Endothelial cell of umbilical vein (primary cell): ENCODE measurements at places on chromosomes 16 and 17. TPM values are rescaled to one million over a fixed set of nuclear protein-coding genes. Genes with fewer than 3 reads are reported as not detected.

Gene CCL23
- 1.1 TPM in 2 replicates for polyA plus RNA-seq

Gene PITPNC1
- polyA plus RNA-seq: 2.0 and 2.4 TPM in 2 replicates

Gene ERN1
- 8.3 and 9.1 TPM in 2 replicates for polyA plus RNA-seq

Gene HS3ST2
- not detected in 2 replicates for polyA plus RNA-seq

Gene DNAH2
- polyA plus RNA-seq: 0.06 and 0.10 TPM in 2 replicates

Gene MMP25
- 0.08 and 0.13 TPM in 2 replicates for polyA plus RNA-seq

Gene KRTAP17-1
- polyA plus RNA-seq: not detected in 2 replicates

Gene MAP2K6
- polyA plus RNA-seq: 3.9 and 5.9 TPM in 2 replicates

Gene KRT16
- not detected in 2 replicates for polyA plus RNA-seq

Gene BORCS6
- 8.0 and 9.7 TPM in 2 replicates for polyA plus RNA-seq

Gene RNF157
- 0.07 and 0.13 TPM in 2 replicates for polyA plus RNA-seq

Gene HIC1
- 18.2 and 20.2 TPM in 2 replicates for polyA plus RNA-seq

GRCh38 chr16:70427786-70428177 is 11.1 kb downstream of the ST3GAL2 start:
- no peak for DNase-seq

- no peak for DNase-seq
These were observed 35.4 kb downstream of the WSCD1 start for GRCh38 chr17:6105649-6106007.

DNA sequence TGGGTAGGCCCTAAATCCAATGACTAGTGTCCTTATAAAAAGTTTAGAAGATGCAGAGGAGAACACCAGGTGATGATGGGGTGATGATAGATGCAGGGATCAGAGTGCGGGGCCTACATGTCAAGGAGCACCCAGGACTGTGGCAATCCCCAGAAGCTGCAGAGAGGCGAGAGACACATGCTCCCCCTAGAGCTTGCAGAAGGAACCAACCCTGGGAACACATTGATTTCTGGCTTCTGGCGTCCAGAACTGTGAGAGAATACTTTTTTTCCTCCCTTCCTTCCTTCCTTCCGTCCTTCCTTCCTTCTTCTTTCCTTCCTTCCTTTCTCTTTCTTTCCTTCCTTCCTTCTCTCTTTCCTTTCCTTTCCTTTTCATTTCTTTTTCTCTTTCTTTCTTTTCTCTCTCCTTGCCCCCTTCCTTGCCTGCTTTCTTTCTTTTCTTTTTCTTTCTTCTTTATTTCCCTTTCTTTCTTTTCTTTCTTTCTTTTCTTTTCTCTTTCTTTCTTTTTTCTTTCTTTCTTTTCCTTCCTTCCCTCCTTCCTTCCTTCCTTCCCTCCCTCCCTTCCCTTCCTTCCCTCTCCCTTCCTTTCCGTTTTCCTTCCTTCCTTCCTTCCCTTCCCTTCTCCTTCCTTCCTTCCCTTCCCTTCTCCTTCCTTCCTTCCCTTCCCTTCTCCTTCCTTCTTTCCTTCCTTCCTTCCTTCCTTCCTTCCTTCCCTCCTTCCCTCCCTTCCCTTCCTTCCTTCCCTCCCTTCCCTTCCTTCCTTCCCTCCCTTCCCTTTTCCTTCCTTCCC is 134.3 kb downstream of the HAPSTR1 start:
- DNase-seq: no peak

DNA sequence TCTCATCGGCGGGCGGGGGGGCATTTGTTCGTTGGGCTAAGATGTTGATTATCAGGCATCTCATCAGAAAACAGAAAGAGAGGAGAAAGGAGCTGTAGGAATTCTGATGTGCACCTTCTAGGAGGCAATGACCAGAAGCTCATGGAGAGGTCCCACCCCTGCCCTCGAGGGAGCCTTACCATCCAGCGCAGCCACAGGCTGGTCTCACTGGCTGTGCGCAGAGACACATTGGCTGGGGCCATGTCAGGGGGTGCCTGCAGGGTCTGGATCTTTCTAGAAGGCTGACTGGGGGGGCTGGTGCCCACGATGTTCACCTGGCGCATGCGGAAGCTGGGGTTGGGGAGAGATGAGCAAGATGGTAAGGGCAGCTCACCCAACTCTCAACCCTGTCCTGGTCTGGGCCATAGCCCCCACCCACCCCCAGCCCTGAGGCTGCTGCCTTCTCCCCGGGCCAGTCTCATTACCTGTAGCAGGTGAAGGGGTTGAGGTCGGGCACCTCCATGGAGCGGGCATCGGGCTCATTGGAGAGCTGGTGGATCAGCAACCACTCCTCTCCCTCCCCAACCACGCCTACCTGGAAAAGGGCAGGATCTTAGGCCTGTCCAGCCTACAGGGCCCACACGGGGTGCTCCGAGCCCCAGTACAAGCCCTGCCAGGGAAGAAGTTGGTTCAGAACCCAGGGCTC is 86.2 kb upstream of the CDC42EP4 start:
- no peak for DNase-seq

GRCh38 chr17:60049936-60050335 is 28.8 kb downstream of the HEATR6 start:
- DNase-seq: no peak

GRCh38 chr16:82820855-82821254 is 194.1 kb downstream of the CDH13 start:
- DNase-seq: no peak

GRCh38 chr16:24986512-24987303 is 28.5 kb downstream of the ARHGAP17 start:
- peak; percentile 91 for DNase-seq

DNA sequence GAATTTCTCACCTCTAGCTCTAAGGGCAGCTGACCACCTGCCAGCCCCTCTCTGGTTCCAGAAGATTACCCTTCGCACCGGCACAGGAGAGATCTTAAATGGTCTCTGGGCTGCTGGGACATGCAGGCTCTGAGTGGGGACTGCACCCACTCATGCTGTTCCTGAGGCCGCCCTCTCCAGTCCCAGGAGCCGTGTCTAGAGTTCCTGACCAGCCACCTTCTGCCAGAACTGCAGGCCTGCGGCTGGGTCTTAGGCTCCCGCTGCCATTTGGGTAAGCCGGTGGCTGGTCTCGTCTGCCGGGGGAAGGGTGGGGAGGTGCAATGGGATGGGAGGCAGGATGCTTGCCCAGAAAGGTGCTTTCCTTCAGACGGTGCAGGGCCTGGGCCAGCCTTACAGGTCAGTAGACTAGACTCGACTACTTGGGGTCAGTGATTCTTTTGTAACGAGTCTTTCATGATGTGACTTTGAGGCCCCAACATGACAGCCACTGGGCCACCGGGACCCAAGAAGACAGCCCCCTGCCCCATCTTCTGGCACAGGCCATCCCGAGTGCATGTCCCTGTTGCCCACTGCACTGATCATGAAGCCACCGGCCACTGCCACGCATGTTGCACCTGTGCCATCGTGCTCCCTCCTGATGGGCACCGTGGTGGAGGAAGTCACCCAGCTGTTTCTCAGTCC is 26.4 kb downstream of the B9D1 start:
- DNase-seq: no peak

GRCh38 chr16:22694887-22695382 is 119.0 kb upstream of the HS3ST2 start:
- no peak for DNase-seq

- DNase-seq: no peak
These were observed 22.5 kb downstream of the GSE1 start for GRCh38 chr16:85635545-85636140.

DNA sequence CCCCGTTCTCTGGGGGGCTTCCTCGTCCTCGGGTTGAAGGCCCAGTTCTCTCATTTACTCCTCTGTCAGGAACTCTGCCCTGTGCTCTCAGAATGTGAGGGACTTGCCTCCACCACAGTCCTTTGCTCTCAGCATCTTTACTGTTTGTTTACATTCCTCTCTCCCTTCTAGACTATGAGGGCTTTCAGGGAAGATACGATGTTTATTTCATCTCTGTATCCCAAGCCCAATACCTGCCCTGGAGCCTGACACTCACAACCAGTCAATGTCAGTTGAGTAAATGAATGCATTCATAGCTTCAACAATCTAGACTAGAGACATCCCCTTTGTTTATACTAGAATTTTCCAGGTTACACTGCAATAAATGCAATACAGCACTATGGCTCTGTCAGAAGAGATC is 409.6 kb upstream of the CDH11 start:
- DNase-seq: no peak

DNA sequence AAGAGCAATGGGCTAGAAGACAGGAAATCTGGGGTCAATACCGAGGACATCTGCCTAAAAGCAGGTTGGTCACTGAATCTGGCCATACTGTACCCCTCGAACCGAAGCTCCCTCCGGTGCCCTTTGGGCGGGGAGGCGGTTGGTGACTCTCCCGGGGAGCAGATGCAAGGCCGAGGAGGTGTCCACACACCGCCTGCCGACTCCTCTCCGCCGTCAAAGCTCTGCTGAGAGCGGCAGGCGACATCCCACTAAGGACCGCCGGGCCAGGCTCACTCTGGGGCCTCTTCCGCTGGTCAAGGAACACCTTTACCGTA is 458 bp downstream of the ZNF200 start:
- DNase-seq: no peak

GRCh38 chr16:63457869-63458268 is 1421.6 kb upstream of the CDH8 start:
- DNase-seq: no peak

GRCh38 chr16:89037261-89038152 is 56.1 kb upstream of the ACSF3 start:
- DNase-seq: peak; percentile 24

DNA sequence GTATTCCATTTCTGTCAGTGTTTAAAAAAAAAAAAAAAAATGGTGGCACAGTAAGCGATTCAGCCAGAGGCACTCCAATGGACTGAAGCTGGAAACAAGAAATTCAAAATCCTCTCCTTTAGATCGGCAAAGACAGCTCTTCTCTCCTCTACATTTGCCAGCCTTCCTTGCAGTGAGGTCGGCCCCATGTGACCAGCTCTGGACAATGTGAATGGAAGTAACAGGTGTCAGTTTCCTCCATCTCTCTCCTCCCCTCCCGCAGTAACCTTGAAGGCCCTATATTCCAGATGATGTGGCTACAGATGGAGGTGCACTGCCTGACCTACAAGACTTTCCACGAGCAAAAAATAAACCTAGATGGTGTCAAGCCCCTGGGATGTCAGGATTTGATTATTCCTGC is 15.0 kb downstream of the CUEDC1 start:
- DNase-seq: no peak

- DNase-seq: no peak
These were observed 8.3 kb downstream of the CDH16 start for GRCh38 chr16:66910175-66910940.

DNA sequence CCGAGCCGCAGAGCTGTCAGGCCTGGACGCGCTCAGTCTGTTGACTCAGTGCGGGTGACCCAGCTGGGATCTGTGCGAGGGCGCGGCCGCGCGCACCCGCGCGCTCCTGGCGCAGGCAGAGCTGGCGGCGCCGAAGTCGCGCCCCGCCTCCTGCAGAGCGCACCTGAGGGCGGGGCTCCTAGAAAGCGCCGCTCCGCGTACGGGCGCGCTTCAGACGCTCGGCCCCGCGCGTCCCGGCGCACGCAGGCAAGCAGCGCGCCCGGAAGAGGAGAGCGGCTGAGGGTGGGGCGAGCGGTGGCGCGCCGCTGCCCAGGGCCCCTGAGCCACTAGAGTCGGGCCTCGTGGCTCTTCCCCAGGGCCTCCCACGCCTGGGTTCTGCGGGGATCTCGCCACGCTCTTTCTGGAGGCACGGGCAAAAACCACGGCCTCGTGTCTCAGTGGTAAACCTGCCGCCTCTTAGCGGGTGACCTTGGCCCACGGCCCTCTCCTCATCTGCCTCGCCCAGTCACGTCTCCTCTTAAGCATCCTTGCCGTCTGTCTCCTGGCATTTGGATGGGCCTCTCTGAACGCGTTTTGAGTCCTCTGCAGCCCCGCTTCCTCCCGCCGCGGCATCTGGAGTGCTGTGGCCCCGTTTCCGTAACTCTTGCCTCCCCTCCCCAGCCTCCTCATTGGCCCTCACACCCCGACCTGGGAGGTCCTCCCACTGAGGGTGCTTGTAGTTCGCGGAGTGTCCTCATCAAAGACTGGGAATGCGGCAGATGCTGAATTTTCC is at the start of gene ABCA5:
TSS of gene ABCA5 (minus strand) at position 74 of the 772 bp plus-strand sequence. CDS start 12,718 bp downstream, outside the sequence.
- DNase-seq: peak; percentile 91

GRCh38 chr17:871751-872519 is 89.8 kb downstream of the MRM3 start:
- DNase-seq: no peak

GRCh38 chr17:48296453-48296852 is 133.6 kb downstream of the SKAP1 start:
- no peak for DNase-seq

DNA sequence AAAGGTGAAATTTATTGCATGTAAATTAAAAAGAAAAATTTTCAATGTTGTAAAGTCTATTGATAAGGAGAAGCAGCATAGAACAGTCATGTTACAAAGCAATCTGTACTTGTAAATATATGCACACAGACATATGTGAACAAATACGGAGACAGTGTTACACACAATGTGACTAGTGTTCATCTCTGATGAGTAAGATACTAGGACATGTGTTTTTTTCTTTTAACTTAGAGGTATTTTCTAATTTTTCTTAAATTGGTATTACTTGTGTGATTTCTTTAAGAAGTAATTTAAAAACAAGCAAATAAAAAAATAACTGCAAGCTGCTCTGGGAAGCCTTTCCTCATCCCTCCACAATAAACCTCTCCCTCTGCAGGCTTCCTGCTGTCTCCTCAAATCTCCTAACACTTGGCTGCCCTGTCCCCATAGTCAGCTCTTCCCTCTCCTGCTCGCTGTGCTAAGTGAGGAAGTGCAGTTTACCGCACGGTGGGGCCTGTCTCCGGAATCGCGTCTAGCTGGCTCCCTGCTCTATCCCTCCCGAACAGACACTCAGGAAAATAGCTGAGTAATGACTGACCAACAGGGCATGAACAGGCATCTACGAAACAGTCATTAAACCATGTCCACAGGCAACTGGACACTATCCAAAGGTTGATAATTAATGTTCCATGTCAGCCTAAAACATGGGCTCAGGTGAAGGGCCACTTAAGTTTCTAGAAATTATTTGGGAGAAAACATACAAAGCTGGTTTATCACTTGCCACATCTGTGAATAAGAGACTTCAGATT is 35.9 kb downstream of the CMTM4 start:
- peak; percentile 90 for DNase-seq

GRCh38 chr16:67346341-67346740 is 19.7 kb downstream of the LRRC36 start:
- peak; percentile 70 for DNase-seq

DNA sequence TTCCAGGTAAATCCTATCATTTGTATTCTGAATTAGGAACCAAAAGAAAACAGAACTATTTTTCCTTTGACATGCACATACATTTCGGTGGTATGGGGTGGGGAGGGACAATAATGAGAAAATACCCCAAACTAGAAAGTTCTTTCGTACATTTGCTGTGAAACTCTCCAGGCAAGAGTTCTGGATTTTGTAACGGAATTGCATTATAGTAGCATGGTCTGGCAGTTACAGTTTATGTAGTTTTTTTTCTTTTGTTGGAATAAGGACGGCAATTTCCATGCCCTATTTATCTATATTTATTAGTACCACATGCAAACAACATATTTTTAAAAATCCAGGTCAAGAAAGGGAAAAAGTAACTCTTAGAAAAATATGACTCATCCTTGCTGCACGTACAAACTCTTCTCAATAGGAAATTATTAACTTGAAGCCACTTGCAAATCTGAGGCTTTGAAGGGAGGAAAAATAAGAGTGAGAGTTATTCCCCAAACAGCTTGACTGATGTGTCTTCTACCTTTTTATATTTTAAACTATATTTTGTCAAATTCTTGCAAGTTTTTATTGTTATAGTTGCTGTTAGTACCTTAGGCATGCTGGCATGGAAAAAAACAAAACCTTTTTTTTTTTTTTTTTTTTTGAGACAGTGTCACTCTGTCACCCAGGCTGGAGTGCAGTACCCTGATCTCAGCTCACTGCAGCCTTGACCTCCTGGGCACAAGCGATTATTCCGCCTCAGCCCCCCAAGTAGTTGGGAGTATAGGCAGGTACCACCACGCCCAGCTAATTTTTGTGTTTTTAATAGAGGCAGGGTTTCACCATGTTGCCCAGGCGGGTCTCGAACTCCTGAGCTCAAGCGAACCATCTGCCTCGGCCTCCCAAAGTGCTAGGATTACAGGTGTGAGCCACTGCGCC is 69.3 kb downstream of the WWP2 start:
- DNase-seq: peak; percentile 66
